ENCODE measurements at places on chromosomes 7 and 10.
A peak's percentile ranks its signal among the peaks of the same experiment; 100 is the strongest.

DNA sequence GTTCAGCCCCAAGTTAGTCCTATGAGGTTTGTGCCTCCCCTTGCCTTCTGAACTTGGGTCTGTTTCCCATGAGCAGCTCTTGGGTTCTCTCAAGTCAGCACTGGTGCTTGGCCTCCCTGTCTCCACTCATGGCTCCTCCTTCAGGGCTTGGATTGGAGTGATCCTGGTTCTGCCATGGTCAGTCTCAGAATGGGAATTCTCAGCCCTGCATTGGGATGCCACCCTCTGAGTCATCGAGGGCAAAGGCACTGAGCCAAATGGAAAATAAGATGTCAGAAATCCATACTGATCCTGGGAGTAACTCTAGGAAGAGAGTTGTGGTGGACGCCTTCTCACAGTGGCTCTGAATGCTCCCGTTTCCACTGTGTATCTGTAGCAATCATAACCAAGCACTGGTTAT, 233.4 kb upstream of the HABP2 start:
- no peak for DNase-seq

- peak; percentile 82 for DNase-seq
Measured at GRCh38 chr10:114526504-114527238, 122.4 kb upstream of the AFAP1L2 start.

GRCh38 chr7:10939237-10939910, 34.3 kb upstream of the PHF14 start:
- no peak for DNase-seq

GRCh38 chr7:1997537-1998076, 235.1 kb downstream of the MAD1L1 start:
- no peak for DNase-seq

GRCh38 chr7:86932038-86932512, 127.4 kb downstream of the ELAPOR2 start:
- no peak for DNase-seq

DNA sequence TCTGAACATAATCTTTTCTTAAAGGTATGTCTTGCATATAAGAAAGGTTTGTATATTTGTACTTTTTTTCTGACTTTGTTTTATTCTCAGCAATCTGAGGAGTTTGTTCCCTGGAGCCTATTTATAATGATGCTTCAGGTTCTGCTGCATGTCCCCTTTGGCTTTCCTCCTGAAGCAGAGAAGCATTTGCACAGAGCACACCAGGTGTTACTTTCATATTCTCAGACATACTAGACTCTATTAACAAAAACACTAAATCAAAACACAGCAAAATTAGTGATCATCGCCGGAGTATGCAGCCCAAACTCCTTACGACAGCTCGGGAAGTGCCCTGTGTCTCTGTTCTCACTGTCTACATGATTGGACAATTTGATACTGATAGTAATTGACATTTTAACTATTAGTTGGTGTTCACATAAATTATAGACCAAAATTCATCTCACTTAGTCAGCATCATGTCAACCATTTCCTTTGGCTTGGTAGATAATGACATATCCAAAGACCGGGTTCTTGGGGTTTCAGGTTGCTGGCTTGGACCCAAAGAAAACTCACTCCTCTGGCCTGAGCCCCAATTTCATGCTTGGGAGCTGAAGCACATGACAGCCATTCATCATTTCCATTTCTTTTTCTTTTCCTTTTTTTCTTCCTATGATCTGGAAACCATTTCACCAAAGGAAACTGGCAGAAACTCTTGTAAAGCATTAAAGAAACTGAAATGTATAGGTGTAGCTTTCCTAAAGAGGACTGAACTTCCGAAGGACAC, 400.1 kb upstream of the NRP1 start:
- DNase-seq = no peak

- no peak for DNase-seq
Measured at GRCh38 chr7:5020098-5020497, 25.6 kb upstream of the RBAK start.

Measured in T-helper 9 cell (primary cell).